ENCODE measurements at places on chromosomes 3 and 15.
A peak's percentile ranks its signal among the peaks of the same experiment; 100 is the strongest.

GRCh38 chr3:150314248-150315004 is 93.7 kb upstream of the TSC22D2 start:
- DNase-seq: no peak

DNA sequence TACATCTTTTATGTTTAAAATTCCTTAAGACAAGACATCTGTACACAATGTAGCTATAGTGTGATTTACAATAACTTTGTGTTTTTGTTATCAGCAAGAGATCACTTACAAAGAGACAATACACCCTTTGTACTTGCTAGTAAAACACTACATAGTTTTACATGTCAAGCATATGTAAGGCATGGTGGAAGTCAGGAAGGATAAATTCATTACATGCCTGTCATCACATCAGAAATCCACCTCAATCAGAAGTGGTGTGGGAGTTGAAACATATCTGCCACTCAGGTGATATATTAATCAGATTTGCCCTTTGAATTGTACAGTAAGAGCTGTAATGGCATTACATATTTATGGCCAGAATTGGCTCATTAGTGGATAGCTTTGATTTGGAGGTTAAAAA is 95.5 kb downstream of the MBNL1 start:
- DNase-seq: no peak

GRCh38 chr15:73286311-73286710 is 82.4 kb downstream of the HCN4 start:
- no peak for DNase-seq

DNA sequence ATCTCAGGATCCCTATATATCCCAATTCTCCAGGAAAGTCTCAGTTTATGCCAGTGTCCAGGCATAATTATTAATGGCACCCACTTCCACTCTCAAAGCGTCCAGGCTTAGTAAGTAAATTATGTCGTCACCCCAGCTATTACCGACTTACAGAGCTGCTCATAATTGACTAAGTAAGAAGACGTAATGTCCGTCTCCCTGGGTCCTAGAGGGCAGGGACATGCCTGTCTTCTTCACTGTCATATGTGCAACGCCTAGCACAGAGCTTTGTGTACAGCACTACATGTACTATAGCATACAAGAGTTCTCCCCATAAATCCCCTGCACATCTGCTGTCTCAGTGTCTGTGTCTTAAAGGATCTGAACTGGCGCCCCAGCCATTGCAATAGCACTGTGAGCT is 23.9 kb upstream of the HRH1 start:
- DNase-seq: no peak

GRCh38 chr3:137297770-137298169 is 340.0 kb downstream of the IL20RB start:
- no peak for DNase-seq

DNA sequence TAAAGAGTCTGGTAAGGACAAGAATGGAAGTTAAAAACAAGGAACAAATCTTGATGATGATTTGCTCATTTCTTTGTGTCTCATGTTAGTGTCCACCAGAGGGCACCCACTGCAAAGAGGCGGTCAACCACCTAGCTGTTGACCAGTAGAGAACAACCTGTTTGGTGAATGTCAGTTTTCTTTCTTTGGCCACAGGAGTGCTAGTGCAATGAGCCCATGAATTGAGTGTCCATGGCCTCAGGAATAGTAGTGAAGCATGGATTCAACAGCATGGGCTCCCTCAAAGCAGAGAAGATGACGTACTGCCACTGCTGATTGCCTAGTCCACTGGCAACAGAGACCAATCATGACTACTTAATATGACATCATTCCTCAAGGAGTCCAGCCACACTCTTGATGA is 10.7 kb upstream of the CNTN6 start:
- DNase-seq: peak; percentile 61

DNA sequence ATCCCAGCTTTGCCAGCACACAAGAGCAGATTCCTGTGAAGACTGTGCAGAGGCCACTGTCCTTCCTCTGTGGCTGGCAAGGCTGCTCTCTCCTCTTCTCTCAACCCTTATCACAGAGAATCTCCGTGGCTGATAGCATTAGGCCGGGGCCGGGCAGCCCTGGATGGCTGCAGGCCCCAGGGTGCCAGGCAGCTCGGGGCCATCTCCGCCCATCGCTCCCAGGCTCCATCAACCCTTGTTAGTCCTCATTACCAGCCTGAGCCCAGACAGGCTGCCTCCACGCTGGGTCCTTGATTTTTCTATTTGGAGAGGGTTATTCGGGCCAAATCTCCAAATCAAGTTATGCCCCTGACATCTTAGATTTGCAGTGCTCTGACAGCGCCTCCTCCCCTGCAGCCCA is 39.1 kb downstream of the MRPL46 start:
- DNase-seq: no peak

DNA sequence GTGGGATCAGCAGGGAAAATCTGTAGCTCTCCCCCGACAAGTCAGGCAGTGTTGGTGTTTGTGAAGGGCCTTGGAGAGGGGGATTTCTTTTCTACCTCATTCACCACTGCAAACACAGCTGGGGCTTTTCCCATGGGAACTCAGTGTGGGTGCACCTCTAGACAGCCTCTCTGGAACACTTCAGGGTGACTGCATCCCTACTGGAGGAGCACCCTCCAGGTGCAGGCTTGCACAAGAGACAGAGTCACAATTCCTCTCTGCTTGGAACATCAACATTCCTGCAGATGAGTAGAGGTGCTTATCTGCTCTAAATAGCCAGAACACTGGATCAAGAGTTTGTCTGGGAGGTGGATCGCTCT is 72.7 kb upstream of the AKAP13 start:
- DNase-seq: no peak

DNA sequence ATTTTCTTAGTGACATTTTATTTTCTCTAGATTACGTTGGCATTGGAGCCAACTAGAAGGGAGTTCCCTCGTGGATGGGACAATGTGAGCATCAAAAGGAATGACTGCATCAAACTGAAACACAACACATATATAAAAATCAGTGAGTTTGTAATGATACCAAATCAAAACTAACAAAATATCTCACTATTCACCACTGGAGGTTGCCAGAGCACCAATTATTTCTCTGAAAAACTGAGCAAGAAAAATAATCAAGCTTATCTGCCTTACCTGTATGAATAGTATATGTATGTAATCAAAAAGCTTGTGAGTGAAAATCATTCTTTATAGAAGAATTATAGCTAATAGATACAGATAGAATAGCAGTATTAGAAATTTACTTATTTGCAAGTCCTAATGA is 46.8 kb upstream of the OTOL1 start:
- DNase-seq: peak; percentile 38

DNA sequence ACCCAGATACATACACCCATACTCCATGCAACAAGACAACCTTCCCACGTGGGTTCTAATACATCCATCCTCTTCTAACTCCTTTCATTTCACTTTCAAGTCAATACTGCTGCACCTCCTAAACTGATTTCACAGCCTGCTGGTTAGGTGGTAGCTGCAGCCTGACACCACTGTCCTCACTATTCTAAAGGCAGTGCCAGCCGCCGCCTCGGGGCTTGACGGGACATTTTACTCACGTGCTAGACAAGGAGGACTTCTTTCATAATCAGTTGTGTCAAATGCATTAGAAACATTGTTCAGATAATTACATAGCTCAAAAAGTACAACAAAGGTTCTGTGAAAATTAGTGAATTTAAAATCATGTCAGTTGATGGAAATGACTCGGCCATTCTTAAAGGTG is 6.3 kb downstream of the UROC1 start:
- DNase-seq: peak; percentile 81

DNA sequence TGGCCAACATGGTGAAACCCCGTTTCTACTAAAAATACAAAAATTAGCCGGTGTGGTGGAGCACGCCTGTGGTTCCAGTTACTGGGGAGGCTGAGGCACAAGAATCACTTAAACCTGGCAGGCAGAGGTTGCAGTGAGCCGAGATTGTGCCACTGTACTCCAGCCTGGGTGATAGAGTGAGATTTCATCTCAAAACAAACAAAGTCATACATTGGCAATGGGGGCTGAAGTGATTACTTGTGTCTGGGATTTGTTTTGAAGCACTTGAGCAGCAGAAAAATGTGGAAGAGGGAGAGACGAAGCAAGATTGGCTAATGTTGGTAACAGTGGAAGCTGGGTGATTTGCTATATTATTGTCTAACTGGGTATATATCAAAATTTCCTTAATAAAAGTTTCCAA is 13.4 kb upstream of the TMEM40 start:
- DNase-seq: no peak

- DNase-seq: no peak
These were observed 125.1 kb downstream of the SHQ1 start for GRCh38 chr3:72722930-72723726.

DNA sequence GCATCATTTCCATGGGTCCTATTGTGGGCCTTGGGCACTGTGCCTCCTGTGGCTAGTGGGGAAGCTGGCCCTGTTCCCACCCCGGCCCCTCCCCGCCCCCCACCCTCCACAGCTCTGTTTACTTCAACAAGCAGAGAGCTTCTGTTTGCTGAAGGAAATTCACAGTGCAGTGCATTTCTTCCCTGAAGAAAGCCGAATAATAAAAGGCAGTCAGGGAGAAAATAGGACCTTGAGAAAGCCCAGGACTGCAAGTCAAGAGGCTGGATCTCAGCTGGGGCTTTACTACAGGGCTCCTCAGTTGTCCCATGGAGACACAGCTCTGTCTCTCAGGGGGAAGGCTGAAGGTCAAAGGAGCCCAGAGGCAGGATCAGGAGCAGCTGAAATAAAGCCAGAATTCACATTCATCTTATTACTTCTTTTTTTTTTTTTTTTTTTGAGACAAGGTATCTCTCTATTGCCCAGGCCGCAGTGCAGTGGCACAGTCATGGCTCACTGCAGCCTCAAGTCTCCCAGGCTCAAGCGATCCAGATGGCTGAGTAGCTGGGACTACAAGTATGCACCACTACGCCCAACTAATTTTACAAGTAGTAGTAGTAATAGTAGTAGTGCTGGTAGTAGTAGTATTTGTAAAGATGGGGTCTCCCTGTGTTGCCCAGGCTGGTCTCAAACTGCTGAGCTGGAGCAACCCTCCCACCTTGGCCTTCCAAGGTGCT is 33.0 kb upstream of the LACTB start:
- peak; percentile 23 for DNase-seq

GRCh38 chr15:89469426-89470096 is 26.8 kb downstream of the RHCG start:
- peak; percentile 73 for DNase-seq

GRCh38 chr3:60313951-60314461 is 937.2 kb downstream of the FHIT start:
- DNase-seq: peak; percentile 89

GRCh38 chr3:23952646-23953045 is 7.6 kb downstream of the NR1D2 start:
- no peak for DNase-seq

- no peak for DNase-seq
These were observed 553.1 kb downstream of the FHIT start for GRCh38 chr3:60698117-60698516.

- no peak for DNase-seq
These were observed 75.0 kb upstream of the VEPH1 start for GRCh38 chr3:157578181-157578580.

DNA sequence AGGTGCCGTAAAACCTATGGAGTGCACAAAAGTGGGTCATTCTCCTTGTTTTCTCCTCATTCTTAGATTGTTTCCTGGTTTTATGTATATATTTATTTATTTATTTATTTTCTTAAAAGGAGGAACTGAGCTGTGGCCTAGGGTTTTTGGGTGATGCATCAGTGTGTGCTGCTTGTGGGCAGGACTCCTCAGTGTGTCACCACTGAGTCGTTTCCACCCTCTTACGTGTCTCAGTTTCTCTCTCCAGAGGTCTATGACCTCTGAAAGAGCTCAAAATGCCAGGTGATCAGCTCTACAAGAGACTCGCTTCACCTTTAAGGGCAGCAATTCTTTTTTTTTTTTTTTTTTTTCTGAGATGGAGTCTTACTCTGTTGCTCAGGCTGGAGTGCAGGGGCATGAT is 72.9 kb downstream of the CD200 start:
- DNase-seq: no peak

GRCh38 chr15:71934446-71934845 is 124.1 kb downstream of the NR2E3 start:
- no peak for DNase-seq

DNA sequence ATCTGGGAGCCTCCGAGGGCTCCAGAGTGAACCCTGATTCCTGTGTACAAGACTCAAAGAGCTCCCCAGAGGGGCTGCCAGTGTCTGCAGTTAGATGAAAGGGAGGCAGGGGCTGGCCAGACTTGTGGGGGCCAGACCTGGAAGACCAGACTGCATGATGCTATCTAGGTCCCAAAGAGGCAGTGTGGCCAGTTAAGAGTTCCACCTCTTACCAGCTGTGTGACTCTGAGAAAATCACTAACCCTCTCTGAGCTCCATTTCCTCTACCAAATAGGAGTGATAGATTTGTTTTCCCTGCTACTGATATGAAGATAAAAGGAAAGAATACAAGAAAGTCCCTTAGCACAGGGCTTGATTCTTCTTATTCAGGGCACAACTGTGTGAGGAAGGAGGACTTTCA is 29.0 kb downstream of the ACSBG1 start:
- DNase-seq: no peak

DNA sequence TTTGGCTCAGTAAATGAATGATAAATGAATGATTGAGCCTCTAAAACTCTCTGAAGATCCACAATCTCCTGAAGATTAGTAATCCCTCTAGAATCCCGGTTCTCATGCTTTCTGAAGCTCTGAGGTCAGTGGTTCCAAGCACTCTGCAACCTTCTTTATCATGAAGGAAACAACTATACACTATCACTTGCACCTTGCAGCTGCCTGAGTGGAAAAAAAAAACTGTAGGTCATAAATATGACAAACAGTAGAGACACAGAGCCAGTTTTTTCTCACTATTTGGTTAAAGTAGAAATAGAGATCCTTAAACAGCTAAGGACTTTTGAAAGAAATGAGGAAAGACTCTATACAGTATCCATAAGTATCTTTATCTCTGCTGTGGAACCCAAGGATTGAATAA is 122.0 kb upstream of the CRBN start:
- DNase-seq: no peak

DNA sequence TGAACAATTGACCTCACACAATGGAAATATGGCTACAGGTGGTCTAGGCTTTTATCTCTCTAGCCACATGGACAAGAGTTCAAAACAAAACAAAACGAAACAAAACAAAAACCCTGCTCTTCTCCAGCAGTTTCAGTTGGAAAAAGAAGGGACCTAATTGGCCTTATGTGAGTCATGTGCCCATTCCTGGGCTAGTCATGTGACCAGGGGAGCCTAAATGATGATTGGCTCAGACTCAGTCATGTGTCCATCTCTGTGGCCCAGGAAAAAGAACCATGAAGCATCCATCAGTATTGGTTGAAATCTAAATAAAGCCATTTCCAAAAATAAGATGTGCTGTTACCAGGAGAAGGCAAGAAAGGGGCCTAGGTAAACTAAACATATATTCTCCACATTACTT is 96.8 kb downstream of the ANXA2 start:
- no peak for DNase-seq

- no peak for DNase-seq
These were observed 47.0 kb upstream of the LRRFIP2 start for GRCh38 chr3:37221407-37221806.

DNA sequence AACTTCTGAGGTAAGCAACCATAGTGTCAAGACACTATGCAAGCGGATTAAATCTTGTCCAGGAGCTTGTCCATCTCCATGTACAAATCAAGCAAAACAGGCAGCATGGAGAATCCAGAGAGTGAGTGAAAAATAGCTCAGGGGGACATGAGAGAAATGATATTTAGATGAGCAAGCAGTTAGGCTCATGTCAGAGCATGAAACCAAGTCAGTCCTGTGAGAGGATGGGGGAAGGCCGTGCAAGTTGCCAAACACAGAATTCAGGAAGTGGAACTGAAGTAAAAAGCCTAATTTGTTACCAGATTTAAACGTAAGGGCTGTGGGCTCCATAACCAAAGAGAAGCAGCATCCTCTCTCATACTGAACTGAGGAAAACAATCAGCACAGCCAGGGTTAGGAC is 995.9 kb downstream of the MCTP2 start:
- no peak for DNase-seq

- DNase-seq: no peak
These were observed 35.1 kb downstream of the CCDC54 start for GRCh38 chr3:107412376-107412775.

Measured in brain (organoid and tissue), 16 donors.